ENCODE measurements at places on chromosomes 16 and 17. TPM values are rescaled to one million over a fixed set of nuclear protein-coding genes. Genes with fewer than 3 reads are reported as not detected.

DNA sequence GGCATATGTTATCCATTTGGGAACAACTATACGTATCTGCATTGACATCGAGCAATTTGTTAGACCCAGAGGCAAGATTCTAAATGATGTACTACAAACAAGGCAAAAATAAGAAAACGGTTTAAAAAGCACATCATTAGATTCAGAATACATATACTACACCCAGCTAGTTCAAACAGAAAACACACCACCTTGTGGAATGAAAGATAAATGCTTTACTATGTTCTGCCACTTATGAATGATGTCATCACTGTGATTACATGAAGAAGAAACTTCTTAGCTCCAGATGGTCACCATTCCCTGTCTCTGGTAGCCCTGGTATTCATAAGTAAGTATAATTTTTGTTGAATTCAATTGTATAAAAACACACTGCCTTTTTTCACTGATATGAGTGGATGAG lies 7.8 kb downstream of the NACA2 start:
- no peak for DNase-seq

SLFN12L gene
- 1.3 TPM for total RNA-seq

IL17C gene
- not detected for total RNA-seq

- DNase-seq, result no peak
Observed at GRCh38 chr17:5533486-5534315, 47.3 kb downstream of the MIS12 start.

FBXW10 gene
- 0.09 TPM for total RNA-seq
